D721Med (cell line): ENCODE measurements at places on chromosomes 6 and 20.
A peak's percentile ranks its signal among the peaks of the same experiment; 100 is the strongest.

- no peak for DNase-seq
Observed at GRCh38 chr20:52624281-52624680, 347.9 kb upstream of the TSHZ2 start.

DNA sequence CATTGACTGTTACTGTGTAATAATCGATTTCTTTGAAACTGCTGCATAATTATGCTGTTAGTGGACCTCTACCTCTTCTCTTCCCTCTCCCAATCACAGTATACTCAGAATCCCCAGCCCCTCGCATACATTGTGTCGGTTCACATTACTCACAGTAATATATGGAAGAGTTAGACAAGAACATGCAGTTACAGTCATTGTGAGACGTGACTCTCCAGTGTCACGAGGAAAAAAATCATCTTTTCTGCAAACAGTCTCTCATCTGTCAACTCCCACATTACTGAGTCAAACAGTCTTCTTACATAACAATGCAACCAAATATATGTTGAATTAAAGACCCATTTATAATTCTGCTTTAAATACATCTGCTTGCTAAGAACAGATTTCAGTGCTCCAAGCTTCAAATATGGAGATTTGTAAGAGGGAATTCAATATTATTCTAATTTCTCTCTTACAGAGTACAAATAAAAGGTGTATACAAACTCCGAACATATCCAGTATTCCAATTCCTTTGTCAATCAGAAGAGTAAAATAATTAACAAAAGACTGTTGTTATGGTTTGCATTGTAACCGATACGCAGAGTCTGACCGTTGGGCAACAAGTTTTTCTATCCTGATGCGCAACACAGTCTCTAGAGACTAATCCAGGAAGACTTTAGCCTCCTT, 113.3 kb downstream of the TMEM242 start:
- no peak for DNase-seq

DNA sequence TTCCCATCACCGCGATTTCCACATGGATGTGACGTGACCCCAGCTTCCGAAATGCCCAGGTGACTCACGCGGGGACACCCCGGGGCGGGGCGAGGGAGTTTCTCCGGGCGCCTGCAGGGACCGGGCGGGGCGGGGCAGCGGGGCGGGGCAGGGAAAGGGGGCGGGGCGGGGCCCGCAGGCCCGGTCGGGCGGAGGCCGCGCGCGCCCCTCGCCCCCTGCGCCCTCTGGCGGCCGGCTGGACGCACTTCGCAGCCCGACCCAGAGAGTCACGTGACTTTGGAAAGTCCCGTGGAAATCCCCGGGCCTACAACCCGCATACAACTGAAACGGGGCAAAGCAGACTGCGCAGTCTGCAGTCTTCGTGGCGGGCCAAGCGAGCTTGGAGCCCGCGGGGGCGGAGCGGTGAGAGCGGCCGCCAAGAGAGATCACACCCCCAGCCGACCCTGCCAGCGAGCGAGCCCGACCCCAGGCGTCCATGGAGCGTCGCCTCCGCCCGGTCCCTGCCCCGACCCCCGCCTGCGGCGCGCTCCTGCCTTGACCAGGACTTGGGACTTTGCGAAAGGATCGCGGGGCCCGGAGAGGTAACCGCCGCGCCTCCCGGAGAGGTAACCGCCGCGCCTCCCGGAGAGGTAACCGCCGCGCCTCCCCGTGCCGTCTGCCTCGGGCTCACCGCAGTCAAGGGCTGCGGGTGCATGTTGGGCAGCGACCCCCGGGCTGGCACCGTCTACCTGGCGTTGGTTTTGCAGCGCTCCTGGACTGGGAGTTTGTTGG, at the start of gene TNFAIP3:
TSS of gene TNFAIP3 (plus strand) at position 346 of the 771 bp plus-strand sequence. CDS start 3,969 bp downstream, outside the sequence.
- peak; percentile 80 for DNase-seq

DNA sequence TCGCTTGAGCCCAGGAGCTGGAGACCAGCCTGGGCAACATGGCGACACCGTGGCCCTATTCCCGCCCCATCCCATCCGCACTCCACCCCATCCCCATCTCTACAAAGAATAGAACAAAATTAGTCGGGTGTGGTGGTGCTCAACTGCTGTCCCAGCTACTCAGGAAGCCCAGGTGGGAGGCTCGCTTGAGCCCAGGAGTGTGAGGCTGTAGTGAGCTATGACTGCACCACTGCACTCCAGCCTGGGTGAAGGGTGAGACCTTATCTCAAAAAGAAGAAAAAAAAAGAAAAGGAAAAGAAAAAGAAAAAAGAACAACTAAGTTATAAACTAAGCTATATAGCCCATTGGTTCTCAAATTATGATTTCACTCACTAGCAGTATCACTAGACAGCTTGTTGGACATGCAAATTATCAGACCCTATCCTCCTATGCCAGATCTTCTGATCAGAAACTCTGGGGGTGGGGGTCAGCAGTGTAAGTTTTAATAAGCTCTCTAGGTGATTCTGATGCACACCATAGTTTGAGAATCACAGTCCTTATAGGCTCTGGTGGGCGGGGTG, 491 bp upstream of the ITCH start:
- DNase-seq: no peak

- no peak for DNase-seq
Observed at GRCh38 chr6:92587525-92587924, 831.8 kb downstream of the EPHA7 start.
